ENCODE measurements at places on chromosomes 5 and 9.

DNA sequence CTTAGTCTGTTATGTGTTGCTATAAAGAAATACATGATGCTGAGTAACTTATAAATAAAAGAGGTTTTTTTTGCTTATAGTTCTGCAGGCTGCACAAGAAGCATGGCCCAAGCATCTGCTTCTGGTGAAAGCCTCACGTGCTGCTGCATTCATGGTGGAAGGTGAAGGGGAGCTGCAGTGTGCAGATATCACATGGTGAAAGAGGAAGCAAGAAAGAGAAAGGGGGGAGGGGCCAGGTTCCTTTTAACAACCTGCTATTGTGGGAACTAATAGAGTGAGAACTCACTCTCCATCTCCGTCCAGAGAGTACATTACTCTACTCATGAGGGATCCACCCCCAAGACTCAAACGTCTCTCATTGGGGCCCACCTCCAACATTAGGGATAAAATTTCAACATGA lies 12.5 kb upstream of the PARP8 start:
- DNase-seq: peak; percentile 41

DNA sequence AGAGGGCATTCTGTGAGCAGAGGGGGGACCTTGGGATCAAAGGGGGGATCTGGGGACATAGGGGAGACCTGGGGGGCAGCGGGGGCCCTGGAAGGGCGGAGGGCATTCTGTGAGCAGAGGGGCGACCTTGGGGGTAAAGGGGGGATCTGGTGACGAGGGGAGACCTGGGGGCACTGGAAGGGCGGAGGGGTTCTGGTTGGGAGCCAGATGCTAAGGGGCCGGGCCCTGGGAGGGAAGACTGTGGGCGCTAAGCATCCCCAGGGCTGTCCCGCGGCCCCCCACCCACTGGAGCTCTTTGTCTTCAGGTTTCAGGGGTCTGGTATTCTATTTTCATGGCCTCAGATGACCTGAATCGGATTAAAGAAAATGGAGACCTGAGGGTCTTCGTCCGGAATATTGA lies 748 bp downstream of the LCN9 start:
- no peak for DNase-seq

GRCh38 chr9:92714787-92715487 lies 45.0 kb upstream of the IPPK start:
- DNase-seq: no peak

DNA sequence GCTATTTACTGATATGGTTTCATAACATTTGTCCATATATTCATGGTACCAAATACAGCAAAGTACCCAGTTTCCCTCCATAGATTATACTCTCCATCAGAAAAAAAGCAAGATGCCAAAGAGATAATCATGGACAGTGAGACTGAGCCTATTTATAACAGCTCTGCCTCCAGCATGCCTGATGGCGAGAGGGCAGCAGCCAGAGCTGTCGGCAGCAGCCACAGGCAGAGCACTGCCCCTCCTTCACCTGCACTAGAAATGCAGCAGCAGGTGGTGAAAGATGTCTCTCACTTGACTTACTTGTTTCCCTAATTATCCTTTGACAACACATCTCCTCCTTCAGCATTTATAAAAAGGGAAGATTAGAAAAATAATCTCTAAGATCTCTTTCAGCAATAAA lies 32.4 kb downstream of the CTNNAL1 start:
- no peak for DNase-seq

DNA sequence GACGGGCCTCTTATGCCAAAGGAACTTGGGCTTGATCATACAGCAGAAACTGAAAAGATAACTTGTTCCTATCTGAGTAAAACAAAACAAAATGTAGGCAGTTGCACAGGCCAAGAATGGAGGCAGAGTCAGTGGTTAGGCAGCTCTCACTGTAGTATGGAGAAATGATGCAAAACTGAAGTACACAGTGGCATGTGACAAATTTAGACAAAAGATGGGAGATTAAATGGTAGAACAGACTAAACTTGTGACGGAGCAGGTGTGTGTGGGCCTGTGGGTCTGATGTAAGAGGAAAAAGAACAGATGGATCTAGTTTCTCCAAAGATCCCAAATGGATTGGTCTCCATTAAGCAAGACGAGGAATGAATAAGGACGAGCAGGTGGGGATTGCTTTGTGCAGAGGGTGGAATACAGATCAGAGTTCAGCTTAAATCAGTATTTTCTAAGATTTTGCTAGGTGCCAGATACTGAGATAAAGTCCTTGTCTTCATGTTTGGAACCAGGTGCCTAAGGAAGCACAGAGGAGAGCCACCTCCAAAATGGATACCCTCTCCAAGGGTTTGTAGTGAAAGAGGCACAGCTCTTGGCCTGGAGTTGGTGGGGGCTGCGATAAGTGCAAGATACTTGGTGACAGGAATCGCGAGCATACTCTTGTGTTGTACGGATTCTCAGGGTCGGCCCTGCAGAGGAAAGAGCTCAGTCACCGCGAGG lies 722 bp upstream of the DCP2 start:
- no peak for DNase-seq

- DNase-seq: no peak
Measured at GRCh38 chr5:33608344-33609041, 167.7 kb downstream of the TARS1 start.

DNA sequence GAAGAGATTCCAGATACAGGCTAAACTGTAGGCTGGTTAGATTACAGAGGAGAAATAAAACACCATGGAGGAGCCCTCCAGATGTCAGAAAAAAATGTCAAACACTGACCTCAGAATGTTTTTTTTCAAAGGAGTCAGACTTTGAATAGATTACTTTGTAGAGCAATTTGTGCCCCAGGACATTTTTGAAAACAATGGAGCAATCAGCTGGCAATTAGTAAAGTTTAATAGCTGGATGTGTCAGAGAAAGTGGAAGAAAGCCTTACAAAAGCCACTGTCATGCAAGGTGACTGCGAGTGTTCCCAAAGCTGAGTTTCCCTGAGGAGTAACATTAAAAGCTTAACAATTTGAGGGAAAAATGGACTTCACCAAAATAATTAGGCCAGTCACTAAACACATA lies 417.8 kb upstream of the CTNND2 start:
- DNase-seq: no peak

GRCh38 chr5:123105864-123106263 lies 16.8 kb downstream of the PRDM6 start:
- DNase-seq: no peak

DNA sequence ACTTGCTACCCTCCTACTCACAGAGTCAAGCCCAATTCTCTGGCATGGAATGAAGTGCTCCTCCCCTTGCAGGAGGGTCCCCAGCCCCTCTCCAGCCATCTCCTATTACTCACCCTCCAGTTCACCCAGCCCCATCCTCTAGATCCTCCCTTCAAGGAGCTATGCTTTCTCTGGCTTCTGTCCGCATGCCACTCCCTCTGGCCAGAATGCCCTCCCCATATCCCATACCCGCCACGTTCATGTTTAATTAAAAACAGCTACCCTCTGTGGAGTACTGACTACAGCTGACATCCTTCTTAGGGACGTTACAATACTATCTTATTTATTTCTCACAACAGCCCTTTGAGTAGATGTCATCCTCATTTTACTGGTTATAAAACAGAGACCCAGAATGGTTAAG lies 3.0 kb downstream of the F2R start:
- DNase-seq: no peak

- DNase-seq: no peak
Measured at GRCh38 chr9:125337236-125337635, 75.6 kb downstream of the GAPVD1 start.

DNA sequence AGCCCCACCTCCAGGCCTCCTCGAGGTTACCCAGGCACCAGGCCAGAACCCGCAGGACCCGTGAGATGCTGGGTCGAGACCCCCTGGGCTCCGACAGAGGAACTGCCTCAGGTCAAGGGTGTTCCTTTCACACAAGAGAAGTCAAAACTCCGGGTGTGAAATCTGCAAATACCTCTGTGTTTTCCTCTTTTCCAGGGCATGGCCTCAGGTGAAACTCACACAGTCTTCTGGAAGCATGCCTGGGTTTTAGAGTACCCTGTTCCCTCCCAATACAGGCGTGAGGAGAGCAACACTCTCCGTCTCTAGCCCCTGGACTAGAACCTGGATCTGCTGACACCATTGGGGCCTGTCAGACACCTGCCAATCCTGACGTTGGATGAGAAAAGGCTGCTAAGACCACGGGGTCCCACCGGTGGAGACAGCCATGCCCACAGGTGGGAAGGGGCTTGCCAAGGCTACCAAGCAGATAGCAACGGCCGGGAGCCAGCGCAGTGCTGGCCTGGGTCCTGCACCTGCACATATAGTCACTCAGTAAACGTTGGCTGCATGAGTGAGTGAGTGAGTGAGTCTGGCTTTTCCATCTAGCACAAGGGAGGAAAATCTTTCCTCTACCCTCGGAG lies 182.0 kb upstream of the PPP1R26 start:
- no peak for DNase-seq

- no peak for DNase-seq
Measured at GRCh38 chr5:112684121-112684520, 53.6 kb upstream of the APC start.

DNA sequence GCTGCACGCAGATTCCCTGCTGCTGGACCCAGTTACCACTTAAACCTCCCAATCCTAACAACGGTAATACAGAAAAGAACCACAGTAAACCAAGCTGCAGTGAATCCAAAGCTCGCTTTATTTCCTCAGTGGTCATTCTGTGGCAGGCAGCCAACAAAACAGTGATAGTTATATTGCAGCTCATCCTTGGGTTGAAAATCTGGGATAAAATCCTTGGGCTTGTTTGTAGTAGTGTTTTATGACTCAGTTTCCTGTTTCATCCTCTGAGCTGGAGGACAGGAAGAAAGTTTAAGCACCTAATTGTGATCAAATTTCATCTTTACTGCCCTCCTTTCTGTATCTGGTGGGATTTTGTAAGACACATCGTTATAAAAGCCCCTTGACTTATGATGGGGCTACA lies 31.4 kb downstream of the HMGCR start:
- no peak for DNase-seq

- peak; percentile 74 for DNase-seq
Measured at GRCh38 chr9:92963831-92964606, 16.7 kb downstream of the FGD3 start.

GRCh38 chr9:512555-513272 lies 298.0 kb downstream of the DOCK8 start:
- no peak for DNase-seq
